Calu3 (cell line): ENCODE measurements at places on chromosomes 12 and 14. TPM values are rescaled to one million over a fixed set of nuclear protein-coding genes. Genes with fewer than 3 reads are reported as not detected.

CCDC175 gene
- total RNA-seq, result not detected in 2 replicates

MYF5 gene
- total RNA-seq, result not detected in 2 replicates

SIX4 gene
- total RNA-seq, result 20.9 and 22.8 TPM in 2 replicates

ITGB7 gene
- 4.3 and 5.0 TPM in 2 replicates for total RNA-seq

SDSL gene
- total RNA-seq, result 19.9 and 25.5 TPM in 2 replicates

CLEC4D gene
- total RNA-seq, result not detected in 2 replicates

PTPRB gene
- total RNA-seq, result 43.2 and 44.5 TPM in 2 replicates

HAL gene
- 1.4 TPM in 2 replicates for total RNA-seq

C12orf57 gene
- 96.7 and 103 TPM in 2 replicates for total RNA-seq

BMAL2 gene
- 68.2 and 71.2 TPM in 2 replicates for total RNA-seq

TMTC1 gene
- total RNA-seq, result 0.17 and 0.24 TPM in 2 replicates

GLIPR1L2 gene
- total RNA-seq, result 0.76 TPM in 1 of 2 replicates, not detected in the other

ZBTB1 gene
- 28.1 and 29.4 TPM in 2 replicates for total RNA-seq

POTEM gene
- not detected in 2 replicates for total RNA-seq

IL23A gene
- 1.8 and 2.9 TPM in 2 replicates for total RNA-seq

HSPB8 gene
- 2.0 and 2.6 TPM in 2 replicates for total RNA-seq

GRCh38 chr14:31419967-31420318, 407 bp downstream of the HEATR5A start:
- peaks cover 22% of the 10 kb centered on the region for H3K4me1 ChIP-seq
- peaks cover 15% of the 10 kb centered on the region for H3K36me3 ChIP-seq
- DNase-seq, result peak; percentile 78

GRCh38 chr14:75630695-75631452, 29.8 kb downstream of the ERG28 start:
- no peaks in the 10 kb centered on the region for H3K27me3 ChIP-seq
- no peak overlapping the region for H3K27ac ChIP-seq
- peaks cover 9% of the 10 kb centered on the region for H3K4me1 ChIP-seq
- DNase-seq, result no peak
- no peaks in the 10 kb centered on the region for H3K36me3 ChIP-seq
- H3K4me3 ChIP-seq, result no peak overlapping the region

GRCh38 chr12:91361864-91362263, 179.2 kb upstream of the DCN start:
- H3K27ac ChIP-seq, result no peak overlapping the region
- DNase-seq, result no peak
- no peaks in the 10 kb centered on the region for H3K27me3 ChIP-seq

DNA sequence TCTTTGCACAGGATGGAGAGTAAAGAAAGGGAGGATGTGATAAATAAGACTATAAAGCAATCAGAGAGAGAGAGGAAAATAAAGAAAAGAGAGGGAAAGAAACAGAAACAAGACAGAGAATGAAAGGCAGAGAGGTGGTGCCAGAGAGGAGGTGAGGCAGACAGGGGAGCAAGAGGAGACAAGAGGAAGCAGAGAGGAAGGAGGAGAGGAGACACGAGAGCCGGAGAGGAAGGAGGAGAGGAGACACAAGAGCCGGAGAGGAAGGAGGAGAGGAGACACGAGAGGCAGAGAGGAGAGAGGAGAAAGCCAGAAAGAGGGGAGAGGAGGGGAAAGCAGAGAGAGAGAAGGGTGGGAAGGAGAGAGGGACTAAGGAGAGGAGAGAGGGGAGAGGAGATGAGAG, 125.2 kb downstream of the PAPOLA start:
- no peak for DNase-seq
- H3K27me3 ChIP-seq, result peaks cover 34% of the 10 kb centered on the region
- no peak overlapping the region for H3K27ac ChIP-seq
- H3K36me3 ChIP-seq, result no peaks in the 10 kb centered on the region
- H3K4me3 ChIP-seq, result no peak overlapping the region

DNA sequence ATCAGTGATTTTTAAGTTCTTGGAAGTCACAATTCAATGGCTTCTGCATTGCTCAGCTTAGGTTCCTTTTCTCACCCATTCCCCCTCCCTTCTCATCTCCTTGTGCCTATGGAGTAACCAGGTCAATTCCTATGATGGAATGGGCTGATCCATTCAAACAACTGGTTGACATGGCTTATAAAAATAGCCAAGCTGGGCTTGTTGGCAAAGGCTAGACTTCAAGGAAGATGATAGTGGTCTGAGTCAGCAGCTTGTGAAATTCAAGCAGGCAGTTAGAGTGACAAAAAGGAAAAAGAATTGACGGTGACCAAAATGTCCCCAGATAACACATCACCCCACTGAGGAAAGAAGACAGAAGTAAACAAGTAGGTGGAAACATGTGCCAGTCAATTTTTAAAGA, 119.9 kb upstream of the PCED1B start:
- H3K36me3 ChIP-seq, result no peaks in the 10 kb centered on the region
- no peak overlapping the region for H3K27ac ChIP-seq
- H3K27me3 ChIP-seq, result no peaks in the 10 kb centered on the region
- no peak for DNase-seq

DNA sequence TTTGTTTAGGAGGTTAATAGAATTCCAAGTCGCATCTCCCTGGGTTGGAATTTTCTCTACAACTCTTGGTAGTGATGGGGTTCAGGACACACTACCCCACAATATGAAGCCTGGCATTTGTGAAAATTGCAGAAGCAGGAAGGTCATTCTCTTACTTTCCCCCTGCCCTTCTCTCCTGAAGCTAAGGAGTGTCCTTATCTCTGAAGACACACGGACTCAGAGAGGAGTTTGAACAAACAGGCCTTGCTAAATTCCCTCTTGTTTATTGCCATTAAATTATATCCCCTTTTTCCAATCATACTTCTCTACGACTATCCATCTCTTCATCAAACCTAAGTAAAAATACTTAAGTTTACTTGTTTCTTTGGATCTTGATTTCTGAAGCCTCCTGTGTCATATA, 443.0 kb downstream of the RAD51B start:
- H3K36me3 ChIP-seq, result no peaks in the 10 kb centered on the region
- peaks cover 5% of the 10 kb centered on the region for H3K4me1 ChIP-seq
- no peak for DNase-seq
- H3K27ac ChIP-seq, result no peak overlapping the region
- H3K4me3 ChIP-seq, result no peak overlapping the region

GRCh38 chr14:78617735-78618134, 447.6 kb downstream of the NRXN3 start:
- H3K36me3 ChIP-seq, result no peaks in the 10 kb centered on the region
- DNase-seq, result no peak
- H3K27me3 ChIP-seq, result peaks cover 36% of the 10 kb centered on the region
- no peak overlapping the region for H3K4me3 ChIP-seq

- H3K4me3 ChIP-seq, result no peak overlapping the region
- H3K4me1 ChIP-seq, result no peaks in the 10 kb centered on the region
- H3K27me3 ChIP-seq, result peaks cover 46% of the 10 kb centered on the region
- H3K27ac ChIP-seq, result no peak overlapping the region
- H3K36me3 ChIP-seq, result no peaks in the 10 kb centered on the region
These were observed 12.4 kb upstream of the HHIPL1 start for GRCh38 chr14:99632410-99633035.

DNA sequence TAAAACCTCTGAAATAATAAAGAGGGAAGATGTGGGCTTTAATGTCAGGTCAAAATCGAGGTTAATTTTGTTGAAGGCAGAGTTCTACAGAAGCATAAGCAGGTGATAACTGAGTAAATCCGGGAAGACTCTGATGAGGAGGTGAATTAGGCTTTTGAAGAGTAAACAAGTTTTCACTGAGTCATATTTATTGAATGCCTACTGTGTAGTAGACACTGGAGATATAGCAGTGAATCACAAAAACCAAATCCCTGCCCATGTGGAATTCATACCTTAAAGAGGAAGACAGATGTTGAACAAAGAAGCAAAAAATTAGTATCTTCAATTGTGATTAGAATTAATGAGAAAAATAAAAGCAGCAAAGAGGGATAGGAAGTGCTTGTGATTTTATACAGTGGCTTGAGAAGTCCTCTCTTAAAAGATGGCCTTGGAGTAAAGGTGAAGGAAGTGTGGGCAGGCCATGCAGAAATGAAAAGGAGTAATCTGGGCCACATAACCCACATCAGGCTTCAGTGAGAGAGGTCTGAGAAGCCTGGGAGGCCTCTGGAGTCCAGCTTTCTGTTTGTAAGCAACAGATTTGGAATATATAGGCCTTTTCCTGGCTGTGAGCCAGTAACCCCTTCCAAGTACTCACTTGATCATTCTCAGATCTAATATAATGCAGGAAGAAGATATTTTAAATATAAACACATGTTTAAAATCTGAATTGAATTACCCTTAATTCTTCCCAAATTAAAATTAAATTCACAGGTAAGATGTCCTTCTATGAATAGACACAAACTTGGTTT, 46.7 kb downstream of the BHLHE41 start:
- no peak overlapping the region for H3K4me3 ChIP-seq
- H3K4me1 ChIP-seq, result peaks cover 8% of the 10 kb centered on the region
- no peak for DNase-seq
- H3K36me3 ChIP-seq, result no peaks in the 10 kb centered on the region
- H3K27me3 ChIP-seq, result no peaks in the 10 kb centered on the region

DNA sequence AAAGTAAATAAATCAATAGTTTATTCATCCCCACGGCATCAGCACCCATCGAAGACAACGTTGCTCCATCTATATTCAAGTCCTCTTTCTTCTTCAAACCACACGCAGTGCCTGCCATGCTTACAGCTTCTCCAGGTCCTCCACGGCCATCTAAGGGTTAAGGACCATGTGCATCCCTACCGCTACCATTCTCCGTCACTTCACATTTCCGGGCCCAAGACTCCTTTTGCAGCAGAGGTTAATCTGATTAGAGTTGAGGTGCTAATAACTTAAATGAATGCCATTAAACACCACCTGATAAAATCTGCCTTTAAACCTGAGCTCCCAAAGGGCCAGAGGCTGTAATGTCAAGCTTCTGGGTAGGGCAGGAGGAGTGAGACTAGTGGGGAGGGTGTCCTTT, 79.7 kb upstream of the CCND2 start:
- no peak overlapping the region for H3K27ac ChIP-seq
- peaks cover 94% of the 10 kb centered on the region for H3K27me3 ChIP-seq
- DNase-seq, result no peak
- H3K4me1 ChIP-seq, result no peaks in the 10 kb centered on the region
- no peaks in the 10 kb centered on the region for H3K36me3 ChIP-seq
- no peak overlapping the region for H3K4me3 ChIP-seq

DNA sequence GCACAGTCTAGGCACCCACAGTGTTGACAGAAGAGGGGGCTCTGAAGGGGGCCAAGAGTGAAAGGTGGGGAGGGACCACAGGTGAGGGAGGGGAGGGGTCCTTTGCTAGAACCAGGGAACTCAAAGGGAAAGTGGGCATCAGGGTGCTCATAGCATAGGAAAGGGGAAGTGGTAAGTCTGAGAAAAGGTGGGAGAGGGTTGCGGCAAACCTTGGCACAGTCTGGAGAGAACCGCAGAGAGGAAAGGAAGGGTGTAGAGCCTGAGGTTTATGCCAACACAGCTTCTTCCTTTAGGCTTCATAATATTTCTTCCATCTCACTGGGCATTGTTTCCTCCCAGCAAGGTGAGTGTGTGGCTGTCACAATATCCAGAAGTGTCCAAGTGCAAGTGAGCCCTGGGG, 11.5 kb upstream of the PLEK2 start:
- H3K36me3 ChIP-seq, result no peaks in the 10 kb centered on the region
- no peak for DNase-seq
- no peak overlapping the region for H3K4me3 ChIP-seq

- no peak overlapping the region for H3K4me3 ChIP-seq
- no peak overlapping the region for H3K27ac ChIP-seq
- no peaks in the 10 kb centered on the region for H3K4me1 ChIP-seq
- no peaks in the 10 kb centered on the region for H3K36me3 ChIP-seq
- DNase-seq, result no peak
These were observed 92.8 kb upstream of the METAP2 start for GRCh38 chr12:95380997-95381786.

- H3K4me3 ChIP-seq, result no peak overlapping the region
- no peaks in the 10 kb centered on the region for H3K4me1 ChIP-seq
- H3K27me3 ChIP-seq, result no peaks in the 10 kb centered on the region
- H3K27ac ChIP-seq, result no peak overlapping the region
These were observed 3.5 kb upstream of the KLRD1 start for GRCh38 chr12:10304161-10304574.

DNA sequence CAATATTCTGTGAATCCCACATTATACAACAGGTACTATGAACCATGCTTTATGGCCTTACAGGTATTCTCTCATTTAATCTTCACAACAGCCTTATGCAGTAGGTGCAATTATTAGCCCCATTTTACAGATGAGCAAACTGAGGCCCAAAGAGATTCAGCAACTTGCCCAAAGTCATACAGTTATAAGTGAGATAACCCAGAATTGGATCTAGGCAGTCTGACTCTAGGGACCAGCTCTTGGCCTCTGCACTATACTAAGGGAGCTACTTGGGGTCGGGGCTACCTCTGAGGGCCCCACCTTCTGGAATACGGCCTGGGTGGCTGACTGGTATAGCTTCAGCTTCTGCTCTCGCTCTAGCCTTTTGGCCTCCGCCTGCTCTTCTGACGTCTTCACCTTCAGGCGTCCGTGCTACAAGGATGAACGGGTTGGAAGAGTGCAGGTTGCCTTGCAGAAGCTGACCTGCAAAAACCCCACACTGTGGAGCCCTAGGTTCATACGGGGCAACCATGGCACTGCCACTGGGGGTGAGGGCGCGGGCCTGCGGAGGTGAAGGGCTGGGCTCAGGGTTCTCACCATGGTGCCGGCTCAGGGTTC, 762 bp downstream of the RABGGTA start:
- H3K36me3 ChIP-seq, result peaks cover 32% of the 10 kb centered on the region
- peak overlapping the region; percentile 67 for H3K4me3 ChIP-seq
- no peaks in the 10 kb centered on the region for H3K27me3 ChIP-seq
- H3K4me1 ChIP-seq, result peaks cover 32% of the 10 kb centered on the region

DNA sequence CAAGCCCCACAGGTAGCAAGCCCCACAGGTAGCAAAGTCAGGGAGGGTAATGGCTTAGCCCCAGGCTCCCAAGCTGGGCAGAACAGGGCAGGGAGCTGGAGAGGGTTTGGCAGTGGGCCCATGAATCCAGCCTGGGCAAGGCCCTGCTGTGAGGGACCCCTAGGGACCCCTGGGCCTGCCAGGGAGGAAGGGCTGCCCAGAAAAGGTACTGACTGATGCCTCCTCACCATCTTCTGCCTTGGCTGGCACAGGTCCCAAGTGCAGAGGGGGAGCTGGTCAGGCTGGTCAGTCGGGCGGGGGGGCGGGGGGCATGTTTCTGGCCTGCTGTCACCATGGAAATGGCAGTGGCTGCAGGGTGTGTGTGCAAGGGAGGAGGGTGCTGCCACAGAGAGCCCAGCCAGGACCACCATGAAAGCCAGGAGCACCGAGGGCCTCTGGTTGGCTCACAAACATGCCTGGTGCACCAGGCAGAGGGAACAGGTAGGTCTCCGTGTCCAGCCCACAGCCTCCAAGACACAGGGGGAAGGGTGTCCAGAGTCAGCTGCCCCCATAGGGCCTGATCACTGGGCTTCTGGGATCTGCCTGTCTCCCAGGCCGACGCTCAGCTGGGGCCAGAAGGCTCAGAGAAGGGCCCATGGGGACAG, 1.5 kb upstream of the CRIP2 start:
- peak overlapping the region; percentile 61 for H3K27ac ChIP-seq
- H3K27me3 ChIP-seq, result no peaks in the 10 kb centered on the region
- H3K4me3 ChIP-seq, result peak overlapping the region; percentile 72
- H3K36me3 ChIP-seq, result peaks cover 59% of the 10 kb centered on the region
- DNase-seq, result peak; percentile 66
